Suppressor macrophage treated with lipopolysaccharide for 1 hour (primary cell): ENCODE measurements at places on chromosomes 11 and 22.

DNA sequence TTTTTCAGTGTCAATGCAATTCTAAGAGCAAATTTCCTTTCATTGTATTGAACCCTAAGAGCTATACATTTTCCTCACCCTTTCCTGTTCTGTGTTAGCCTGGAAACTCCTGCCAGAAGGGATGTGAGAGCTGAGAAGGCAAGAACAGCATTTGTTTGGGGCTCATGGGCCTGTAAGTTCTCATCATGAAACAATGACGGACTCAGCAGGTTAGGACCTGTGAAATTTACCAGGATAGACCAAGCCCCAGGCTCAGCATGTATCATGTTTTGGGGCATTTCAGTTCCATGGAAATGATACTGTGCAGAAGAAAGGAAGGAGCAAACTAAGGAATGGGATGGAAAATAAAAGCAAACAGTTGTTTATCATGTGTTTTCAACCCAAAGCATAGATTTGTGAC is 41.6 kb downstream of the NTM start:
- DNase-seq: no peak

GRCh38 chr11:1450949-1451710 is 35.4 kb downstream of the MOB2 start:
- DNase-seq: no peak

DNA sequence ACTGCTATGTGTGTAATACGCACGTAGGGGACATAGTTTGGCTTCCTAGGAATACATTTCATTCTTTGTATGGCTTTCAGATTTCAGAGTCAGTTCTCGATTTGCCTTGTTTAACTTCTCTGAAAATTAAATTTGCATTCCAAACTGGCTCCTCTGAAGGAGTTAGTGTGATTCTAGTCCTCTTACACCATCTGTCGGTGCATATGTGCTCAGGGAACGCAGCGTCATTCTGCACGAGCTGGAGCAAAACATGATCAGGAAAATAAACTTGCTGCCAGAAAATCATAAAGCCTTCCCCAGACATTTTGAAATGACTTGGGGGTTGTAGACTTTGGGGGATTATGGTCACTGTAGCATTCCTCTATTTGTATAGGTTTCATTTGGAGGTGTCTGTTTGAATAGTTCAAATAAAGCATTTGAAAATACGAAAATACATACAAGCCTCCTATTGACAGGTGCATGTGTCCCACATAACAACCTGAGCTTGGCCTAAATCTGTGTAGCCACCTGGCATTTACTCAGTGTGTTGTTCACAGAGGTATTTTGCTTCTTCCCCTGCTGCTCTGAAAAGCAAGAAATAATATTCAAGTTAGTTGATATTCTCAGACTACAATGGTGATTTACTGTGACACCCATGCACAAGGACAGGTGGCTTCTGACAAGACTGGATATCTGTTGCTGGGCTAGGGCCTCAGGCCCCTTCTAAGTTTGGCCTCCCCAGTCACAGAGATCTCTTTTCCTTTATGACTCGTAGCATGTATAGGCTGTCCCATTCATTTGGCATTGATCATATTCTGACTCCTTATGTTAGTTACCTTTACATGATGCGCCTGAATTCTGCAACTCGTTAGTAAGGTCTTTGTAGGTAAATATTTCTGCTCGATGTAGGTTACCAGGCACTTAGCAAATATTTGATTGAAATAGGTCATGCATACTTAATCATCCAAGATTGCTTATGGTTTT is 81.6 kb upstream of the SORL1-AS1 start:
- DNase-seq: peak; percentile 49

DNA sequence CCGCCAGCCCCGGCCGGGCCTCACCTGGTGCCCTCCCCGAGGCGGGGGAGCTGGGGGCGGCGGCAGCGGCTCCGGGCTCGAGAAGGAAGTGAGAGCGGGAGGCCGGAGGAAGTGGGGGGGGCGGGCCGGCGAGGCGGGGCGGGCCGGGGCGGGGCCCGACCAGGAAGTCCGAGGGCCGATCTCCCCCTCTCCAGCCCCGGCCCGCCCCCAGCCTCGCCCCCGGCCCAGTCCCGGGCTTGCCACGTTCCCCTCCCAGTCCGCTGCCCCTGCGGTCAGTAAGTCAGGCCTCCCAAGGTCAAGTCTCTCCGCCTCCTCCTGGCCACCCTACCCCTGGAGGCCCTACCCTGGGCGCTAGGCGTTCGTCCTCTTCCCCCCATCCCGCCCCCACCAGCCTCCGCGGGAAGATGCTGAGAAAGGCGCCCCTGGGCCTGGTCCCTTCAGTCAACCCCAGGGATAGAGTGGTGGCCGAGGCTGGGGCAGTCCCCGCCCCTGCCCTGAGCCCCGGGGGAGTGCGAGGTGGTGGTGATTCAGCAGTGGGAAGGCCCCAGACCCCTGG is at the start of gene RHOG:
Gene RHOG (minus strand): TSS at position 90 of the 556 bp plus-strand sequence. CDS start 12,821 bp downstream, outside the sequence.
- peak; percentile 88 for DNase-seq

DNA sequence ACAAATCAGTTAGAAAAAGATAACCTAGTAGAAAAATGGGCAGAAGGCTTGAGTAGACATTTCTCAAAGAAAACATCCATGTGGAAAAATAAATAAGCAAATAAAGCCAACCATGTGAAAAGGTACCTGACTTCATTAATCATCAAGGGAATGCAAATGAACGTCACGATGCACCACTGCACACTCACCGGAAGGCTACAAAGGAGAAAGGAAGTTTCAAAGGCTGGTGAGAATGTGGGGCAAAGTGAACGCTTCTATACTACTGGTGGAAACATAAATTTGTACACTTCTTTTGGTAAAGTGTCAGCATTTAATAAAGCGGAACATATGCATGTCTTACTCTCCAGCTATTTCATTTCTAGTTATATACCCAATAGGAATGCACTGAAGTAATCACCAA is 166.8 kb downstream of the CSNK2A3 start:
- DNase-seq: no peak

GRCh38 chr11:122853971-122854446 is 15.7 kb downstream of the CRTAM start:
- peak; percentile 84 for DNase-seq

DNA sequence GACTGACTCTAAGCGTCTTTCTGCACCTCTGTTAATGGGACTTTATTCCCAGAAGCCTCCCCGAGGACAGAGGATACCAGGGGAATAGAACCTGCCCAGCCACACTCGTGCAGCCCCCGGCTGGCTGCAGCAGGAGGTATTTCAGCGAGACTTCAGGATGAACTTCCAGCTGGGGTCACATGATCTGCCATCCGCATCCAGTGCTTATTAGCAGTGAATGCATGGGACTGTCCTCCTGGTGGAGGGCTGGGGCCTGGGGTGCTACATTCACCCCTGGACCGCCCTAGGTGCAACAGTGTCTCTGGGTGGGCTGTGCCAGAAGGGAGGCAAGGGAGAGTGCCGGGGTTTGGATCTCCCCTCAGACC is 1.6 kb downstream of the DUSP8 start:
- DNase-seq: no peak

GRCh38 chr11:17917556-17917955 is 95.3 kb downstream of the SERGEF start:
- no peak for DNase-seq

GRCh38 chr22:45934659-45935341 is 42.2 kb downstream of the WNT7B start:
- DNase-seq: peak; percentile 10

- no peak for DNase-seq
These were observed 1349.8 kb upstream of the RAG2 start for GRCh38 chr11:37947821-37948220.

DNA sequence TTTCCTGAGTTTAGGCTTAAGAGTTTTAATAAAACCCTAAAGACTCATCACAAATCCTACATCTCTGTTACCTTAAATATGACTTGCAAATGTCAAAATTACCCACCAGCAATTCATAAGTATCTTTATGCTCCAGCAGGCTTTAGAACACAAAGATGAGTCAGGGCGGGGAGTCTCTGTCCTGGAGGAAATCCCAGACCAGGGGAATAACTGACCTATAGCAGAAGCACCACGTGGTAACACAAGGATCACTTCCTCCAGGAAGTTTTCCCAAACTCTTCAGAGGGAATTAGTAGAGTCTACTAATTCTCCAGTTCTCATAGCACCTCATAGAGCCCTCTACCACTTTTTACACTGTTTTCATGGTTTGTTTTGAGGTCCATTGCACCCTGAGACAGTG is 217.0 kb downstream of the NAV2 start:
- no peak for DNase-seq
